Hematopoietic multipotent progenitor cell treated with erythropoietin and hydrocortisone succinate and interleukin-3 and kit ligand, for 6 days (in vitro differentiated cells): ENCODE measurements at places on chromosomes 1 and 21.

- no peak for DNase-seq
These were observed 11.2 kb downstream of the C1orf198 start for GRCh38 chr1:230857077-230857476.

DNA sequence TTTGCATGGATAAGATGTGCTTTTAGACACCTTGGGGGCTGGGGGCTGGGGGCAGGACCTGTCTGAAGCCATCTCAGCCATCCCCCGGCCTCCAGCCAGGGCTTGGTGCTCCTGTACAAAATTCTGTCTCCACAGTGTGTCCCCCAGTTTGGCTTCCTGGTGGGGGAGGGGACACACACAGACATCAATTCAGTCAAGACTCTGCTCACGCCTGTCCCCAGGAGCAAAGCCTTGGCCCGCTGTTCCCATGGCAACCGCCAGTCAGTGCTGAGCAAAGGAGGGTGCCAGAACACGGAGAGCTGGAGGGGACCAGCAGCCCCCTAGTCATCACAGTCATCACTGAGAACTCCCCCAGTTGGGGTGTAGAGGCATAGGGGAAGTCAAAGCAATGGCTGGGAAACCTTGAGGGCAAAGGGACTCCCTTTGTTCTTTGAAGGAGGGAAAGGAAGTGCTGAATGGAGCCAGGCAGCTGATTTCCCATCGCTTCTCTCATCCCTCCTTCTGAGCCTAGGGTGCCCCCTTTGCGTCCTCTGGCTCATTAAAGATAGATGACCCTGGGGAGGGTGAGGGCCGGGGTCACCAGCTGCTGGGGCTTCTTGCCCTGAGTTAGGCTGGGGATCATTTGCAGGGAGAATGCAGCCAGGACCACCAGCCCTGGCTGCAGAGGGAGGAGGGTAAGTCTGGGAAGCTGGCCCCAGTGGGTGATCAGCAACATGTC lies 134.9 kb upstream of the IPO9 start:
- no peak for DNase-seq

GRCh38 chr1:22313321-22313720 lies 138.3 kb upstream of the ZBTB40 start:
- no peak for DNase-seq

DNA sequence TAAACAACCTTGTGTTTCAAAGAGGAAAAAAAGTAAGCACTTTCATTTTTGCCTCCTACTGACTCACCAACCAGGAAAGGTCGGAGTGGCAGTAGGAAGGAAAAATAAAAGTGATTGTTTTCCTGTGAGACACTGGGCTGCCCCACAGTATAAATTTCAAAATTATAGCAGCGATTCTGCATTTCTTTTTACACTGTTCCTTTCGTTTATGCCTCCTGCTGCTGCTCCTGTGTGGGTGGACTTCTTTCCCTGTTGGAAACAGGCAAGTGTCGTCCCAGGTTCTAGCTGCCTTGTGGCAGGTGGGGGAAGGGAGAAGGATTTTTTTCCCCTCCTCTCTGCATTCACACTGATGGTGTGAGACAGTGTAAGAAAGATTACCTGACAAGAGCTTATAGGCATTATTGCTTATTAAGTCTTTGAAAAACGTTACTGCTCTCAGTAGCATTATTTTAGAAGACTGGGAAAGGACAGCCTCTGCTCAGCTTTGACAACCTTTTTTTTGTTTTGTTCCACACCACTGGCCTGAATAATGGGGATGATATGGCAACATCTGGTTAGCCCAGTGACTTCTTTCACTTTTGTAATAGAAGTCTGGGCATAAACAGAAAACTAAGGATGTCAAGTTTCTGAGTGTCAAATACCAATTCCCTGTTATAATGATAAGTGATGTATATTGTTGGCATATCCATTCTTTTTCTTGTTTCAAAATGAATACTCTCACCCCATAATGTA lies 77.9 kb downstream of the NEK7 start:
- peak; percentile 36 for DNase-seq

- no peak for DNase-seq
These were observed 102.0 kb downstream of the FMN2 start for GRCh38 chr1:240193679-240194078.

DNA sequence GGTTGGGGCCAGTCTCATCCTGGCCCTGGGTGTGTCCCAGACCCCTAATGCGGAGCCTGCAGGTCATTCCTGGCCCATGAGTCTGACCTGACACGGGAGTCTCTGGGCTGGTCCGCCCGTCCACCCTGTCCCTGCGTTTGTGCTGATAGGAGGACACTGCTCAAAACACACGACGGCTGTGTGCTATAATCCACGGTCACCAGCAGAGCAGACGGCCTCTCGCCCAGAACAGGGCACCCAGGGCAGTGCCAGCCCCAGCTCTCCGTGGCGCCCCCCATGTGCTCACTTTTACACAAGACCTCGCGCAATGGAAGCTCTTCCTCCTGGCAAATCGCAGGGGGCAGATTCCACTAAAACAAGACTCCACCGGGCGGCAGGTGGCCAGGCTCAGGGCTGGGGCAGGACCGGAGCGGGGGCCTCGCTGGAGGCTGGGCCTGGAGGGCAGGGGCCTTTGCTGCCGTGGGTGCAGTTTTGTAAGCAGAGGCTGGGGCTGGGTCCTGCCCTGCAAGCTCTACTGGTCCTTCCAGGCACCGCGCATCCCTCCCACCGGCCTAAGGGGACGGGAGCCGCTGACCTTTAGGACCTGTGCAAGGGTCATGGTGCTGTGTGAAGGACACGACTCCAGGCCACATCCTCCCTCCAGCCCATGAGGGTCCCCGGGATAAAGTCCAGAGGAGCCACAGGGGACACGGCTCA lies 10.6 kb upstream of the SLC19A1 start:
- no peak for DNase-seq

- no peak for DNase-seq
These were observed 417 bp upstream of the GFI1 start for GRCh38 chr1:92487078-92487605.

- DNase-seq, result peak; percentile 79
These were observed 89.8 kb downstream of the TMEM200B start for GRCh38 chr1:29033829-29034466.

DNA sequence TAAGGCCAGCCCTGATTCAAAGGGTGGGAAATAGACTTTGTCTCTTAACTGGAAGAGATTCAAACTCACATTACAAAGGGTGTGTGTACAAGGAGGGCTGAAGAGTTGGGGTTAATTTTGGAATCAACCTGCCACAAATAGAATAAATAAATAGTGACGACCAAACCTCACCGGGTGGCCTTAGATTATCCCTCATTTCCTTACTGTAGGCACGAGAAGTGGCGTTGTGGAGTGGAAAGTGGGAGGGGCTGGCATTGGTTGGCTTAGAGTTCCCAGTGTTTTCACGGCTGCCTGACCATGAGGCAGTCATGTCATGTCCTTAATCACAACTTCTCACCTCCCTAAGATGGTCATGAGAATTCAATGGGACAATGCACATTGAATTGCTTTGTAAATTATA lies 21.3 kb upstream of the RUNX1 start:
- no peak for DNase-seq

- no peak for DNase-seq
These were observed 2.2 kb upstream of the KRTAP10-4 start for GRCh38 chr21:44571296-44571695.
